ENCODE measurements at places on chromosomes 1 and 21.

- no peak for DNase-seq
These were observed 87.4 kb downstream of the GPR52 start for GRCh38 chr1:174535207-174535606.

DNA sequence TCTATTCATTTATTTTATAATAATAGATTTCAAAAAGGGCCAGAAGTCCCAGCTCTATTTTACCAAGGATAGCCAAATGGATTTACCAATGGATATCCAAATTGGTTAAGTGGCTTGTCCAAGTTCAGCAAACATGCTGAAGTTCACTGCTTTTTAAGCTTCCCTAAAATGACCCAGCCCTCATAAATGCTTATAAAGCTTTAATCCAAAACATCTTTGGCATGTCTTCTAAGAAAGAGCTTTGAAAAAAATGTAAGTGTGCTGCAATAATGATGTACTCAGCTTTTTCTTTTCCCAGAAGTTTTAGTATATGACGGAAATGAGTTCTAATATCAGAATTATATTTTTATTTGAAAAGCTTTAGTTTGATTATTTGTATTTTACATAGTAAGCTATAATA is 451.5 kb upstream of the ADAMTS5 start:
- no peak for DNase-seq

GRCh38 chr1:42138586-42138985 is 14.6 kb upstream of the GUCA2B start:
- no peak for DNase-seq

GRCh38 chr1:2595261-2595811 is 8.8 kb downstream of the PRXL2B start:
- no peak for DNase-seq

DNA sequence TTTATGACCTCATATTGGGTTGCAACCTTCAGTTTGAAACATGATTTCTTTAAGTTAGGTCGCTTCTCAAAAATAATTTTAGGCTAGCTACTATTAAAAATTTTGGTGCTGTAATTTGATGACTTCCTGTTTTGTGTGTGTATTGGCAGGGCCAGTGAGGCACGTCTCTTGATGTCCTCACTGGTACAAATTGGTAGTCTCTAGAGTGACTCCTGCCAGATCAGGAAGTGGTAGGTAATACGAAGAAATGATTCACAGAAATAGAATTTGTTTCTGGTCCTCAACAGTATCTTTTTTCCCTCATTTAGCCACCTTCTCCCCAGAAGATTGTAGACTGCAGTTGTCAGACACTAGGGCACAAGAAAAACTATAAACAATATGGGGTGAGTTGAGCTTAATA is 120.9 kb upstream of the KIAA1614 start:
- no peak for DNase-seq

DNA sequence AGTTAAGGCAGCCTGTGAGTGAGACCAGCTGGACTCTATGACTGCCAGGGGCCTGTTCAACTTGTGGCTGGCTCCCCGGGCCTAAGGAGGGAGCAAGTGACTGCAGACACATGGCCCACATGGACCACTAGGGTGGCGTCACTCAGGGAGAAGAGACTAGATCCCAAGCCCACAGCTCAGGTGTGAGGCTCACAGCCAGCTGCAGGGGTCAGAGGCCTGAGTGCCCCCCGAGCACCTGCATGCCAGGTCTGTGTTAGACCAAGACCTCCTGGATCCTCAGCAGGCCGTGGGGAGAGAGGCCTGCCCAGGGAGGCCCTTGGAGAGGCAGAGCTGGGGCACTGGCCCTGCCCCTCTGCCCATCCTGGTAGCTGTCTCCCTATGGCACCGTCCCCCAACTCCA is 142.4 kb upstream of the RUNX3 start:
- no peak for DNase-seq

- DNase-seq, result no peak
These were observed 82.8 kb downstream of the PRDM2 start for GRCh38 chr1:13782634-13783360.
